Stimulated activated CD4-positive, alpha-beta T cell treated with anti-CD3 and anti-CD28 coated beads, Interleukin-4, amount 100 ng/mL, for 48 hours (primary cell): ENCODE measurements at places on chromosomes 13 and 19.

- no peak for DNase-seq
Observed at GRCh38 chr13:102917019-102917418, 71.2 kb downstream of the ERCC5 start.

- no peak for DNase-seq
Observed at GRCh38 chr13:31790992-31791391, 51.7 kb downstream of the RXFP2 start.

- no peak for DNase-seq
Observed at GRCh38 chr19:49855676-49856573, 5.0 kb downstream of the PTOV1 start.

GRCh38 chr19:49983645-49984229 is 22.8 kb upstream of the SIGLEC11 start:
- peak; percentile 85 for DNase-seq

GRCh38 chr13:27037171-27037570 is 134.4 kb downstream of the USP12 start:
- DNase-seq: no peak
